Mesangial cell (primary cell): ENCODE measurements at places on chromosomes 3 and 15. TPM values are rescaled to one million over a fixed set of nuclear protein-coding genes. Genes with fewer than 3 reads are reported as not detected.

TEX9 gene
- 1.6 and 3.1 TPM in 2 replicates for total RNA-seq

FOXB1 gene
- not detected in 2 replicates for total RNA-seq

LRTM1 gene
- not detected in 2 replicates for total RNA-seq

CCK gene
- not detected in 2 replicates for total RNA-seq

KY gene
- under 0.01 TPM in 1 of 2 replicates, not detected in the other for total RNA-seq

MYO5C gene
- total RNA-seq: 4.8 and 5.5 TPM in 2 replicates

CDHR4 gene
- not detected in 2 replicates for total RNA-seq

MST1R gene
- total RNA-seq: 0.65 and 2.0 TPM in 2 replicates

CCR3 gene
- not detected in 2 replicates for total RNA-seq

PARP16 gene
- total RNA-seq: 6.2 and 11.9 TPM in 2 replicates

CEMIP gene
- total RNA-seq: 0.49 and 0.51 TPM in 2 replicates

GOLGA8G gene
- total RNA-seq: not detected in 2 replicates

IQCH gene
- total RNA-seq: 1.1 and 2.0 TPM in 2 replicates

CCDC13 gene
- 0.25 and 0.33 TPM in 2 replicates for total RNA-seq

OR5K2 gene
- not detected in 2 replicates for total RNA-seq

CPN2 gene
- not detected in 2 replicates for total RNA-seq

SLITRK3 gene
- not detected in 2 replicates for total RNA-seq

CLDN18 gene
- not detected in 2 replicates for total RNA-seq

PP2D1 gene
- total RNA-seq: not detected in 2 replicates

PRR20G gene
- not detected in 2 replicates for total RNA-seq

AGBL1 gene
- not detected in 2 replicates for total RNA-seq

EHD4 gene
- total RNA-seq: 23.6 and 39.1 TPM in 2 replicates

CADPS gene
- total RNA-seq: not detected in 2 replicates

TEX264 gene
- total RNA-seq: 70.7 and 101 TPM in 2 replicates

LSAMP gene
- 9.8 and 20.9 TPM in 2 replicates for total RNA-seq

DET1 gene
- 5.1 and 5.5 TPM in 2 replicates for total RNA-seq

TRH gene
- not detected in 2 replicates for total RNA-seq

SH2D7 gene
- not detected in 2 replicates for total RNA-seq

TCAIM gene
- total RNA-seq: 15.3 and 20.5 TPM in 2 replicates

LSMEM2 gene
- not detected in 2 replicates for total RNA-seq

ZNF860 gene
- total RNA-seq: 0.65 and 1.9 TPM in 2 replicates

SNUPN gene
- total RNA-seq: 18.8 and 24.3 TPM in 2 replicates

TERB2 gene
- total RNA-seq: not detected in 2 replicates

ITIH1 gene
- total RNA-seq: not detected in 2 replicates

GHSR gene
- total RNA-seq: not detected in 2 replicates

SPRED1 gene
- total RNA-seq: 12.9 and 14.6 TPM in 2 replicates

CAPN3 gene
- total RNA-seq: 0.65 and 1.9 TPM in 2 replicates

SPINT1 gene
- 64.9 and 128 TPM in 2 replicates for total RNA-seq

PEX5L gene
- total RNA-seq: not detected in 2 replicates

SYNPR gene
- total RNA-seq: not detected in 2 replicates

AGTR1 gene
- 0.13 and 0.16 TPM in 2 replicates for total RNA-seq

ARL13B gene
- 4.6 and 5.9 TPM in 2 replicates for total RNA-seq

LRRC3B gene
- total RNA-seq: not detected in 2 replicates

CCDC54 gene
- not detected in 2 replicates for total RNA-seq

FYTTD1 gene
- 20.9 and 22.4 TPM in 2 replicates for total RNA-seq

CFAP91 gene
- total RNA-seq: 2.0 and 3.2 TPM in 2 replicates

ZDHHC19 gene
- 0.13 TPM in 1 of 2 replicates, not detected in the other for total RNA-seq

CPNE4 gene
- total RNA-seq: 0.16 TPM in 1 of 2 replicates, not detected in the other
